ENCODE measurements at places on chromosomes 1 and 21. TPM values are rescaled to one million over a fixed set of nuclear protein-coding genes. Genes with fewer than 3 reads are reported as not detected.

DNA sequence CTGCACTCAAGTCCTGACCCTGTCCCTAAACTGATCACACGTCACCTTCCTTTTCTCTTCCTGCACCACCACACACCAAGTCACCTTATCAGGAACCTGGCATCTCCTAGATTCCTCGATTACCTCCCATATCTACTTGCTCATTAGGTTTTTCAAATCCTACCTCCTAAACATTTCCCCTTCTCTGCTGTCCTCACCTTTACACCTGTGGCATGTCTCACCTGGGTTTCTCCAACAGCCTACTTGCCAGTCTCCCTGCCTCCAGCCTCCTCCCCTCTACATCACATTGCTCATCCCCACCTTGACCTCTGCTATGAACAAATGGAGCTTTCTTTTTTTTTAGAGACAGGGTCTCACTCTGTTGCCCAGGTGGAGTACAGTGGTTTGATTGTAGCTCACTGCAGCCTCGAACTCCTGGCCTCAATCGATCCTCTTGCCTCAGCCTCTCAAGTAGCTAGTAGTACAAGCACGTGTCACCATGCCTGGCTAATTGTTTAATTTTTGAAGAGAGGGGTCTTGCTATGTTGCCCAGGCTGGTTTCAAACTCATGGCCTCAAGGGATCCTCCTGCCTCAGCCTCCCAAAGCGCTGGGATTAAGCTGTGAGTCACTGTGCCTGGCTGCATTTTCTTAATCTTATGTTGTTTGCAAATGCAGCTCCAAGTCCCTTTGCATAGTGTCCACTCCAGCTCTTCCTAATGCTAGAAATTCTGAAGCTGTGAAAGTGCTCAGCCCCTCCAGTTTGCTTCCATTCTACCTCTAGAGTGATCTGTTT lies 6.3 kb downstream of the IGSF9 start:
- H3K36me3 ChIP-seq: no peaks in the 10 kb centered on the region
- H3K27me3 ChIP-seq: peaks cover 6% of the 10 kb centered on the region
- peak overlapping the region; percentile 22 for H3K27ac ChIP-seq
- peaks cover 36% of the 10 kb centered on the region for H3K4me1 ChIP-seq

Gene RASAL2
- polyA plus RNA-seq: not detected

GRCh38 chr1:221892301-221892830 lies 150.5 kb upstream of the DUSP10 start:
- H3K36me3 ChIP-seq: no peaks in the 10 kb centered on the region

GRCh38 chr1:167542109-167543032 lies 11.2 kb downstream of the CREG1 start:
- H3K4me3 ChIP-seq: no peak overlapping the region
- H3K27ac ChIP-seq: no peak overlapping the region
- H3K36me3 ChIP-seq: peaks cover 49% of the 10 kb centered on the region
- H3K4me1 ChIP-seq: no peaks in the 10 kb centered on the region
- no peaks in the 10 kb centered on the region for H3K27me3 ChIP-seq

DNA sequence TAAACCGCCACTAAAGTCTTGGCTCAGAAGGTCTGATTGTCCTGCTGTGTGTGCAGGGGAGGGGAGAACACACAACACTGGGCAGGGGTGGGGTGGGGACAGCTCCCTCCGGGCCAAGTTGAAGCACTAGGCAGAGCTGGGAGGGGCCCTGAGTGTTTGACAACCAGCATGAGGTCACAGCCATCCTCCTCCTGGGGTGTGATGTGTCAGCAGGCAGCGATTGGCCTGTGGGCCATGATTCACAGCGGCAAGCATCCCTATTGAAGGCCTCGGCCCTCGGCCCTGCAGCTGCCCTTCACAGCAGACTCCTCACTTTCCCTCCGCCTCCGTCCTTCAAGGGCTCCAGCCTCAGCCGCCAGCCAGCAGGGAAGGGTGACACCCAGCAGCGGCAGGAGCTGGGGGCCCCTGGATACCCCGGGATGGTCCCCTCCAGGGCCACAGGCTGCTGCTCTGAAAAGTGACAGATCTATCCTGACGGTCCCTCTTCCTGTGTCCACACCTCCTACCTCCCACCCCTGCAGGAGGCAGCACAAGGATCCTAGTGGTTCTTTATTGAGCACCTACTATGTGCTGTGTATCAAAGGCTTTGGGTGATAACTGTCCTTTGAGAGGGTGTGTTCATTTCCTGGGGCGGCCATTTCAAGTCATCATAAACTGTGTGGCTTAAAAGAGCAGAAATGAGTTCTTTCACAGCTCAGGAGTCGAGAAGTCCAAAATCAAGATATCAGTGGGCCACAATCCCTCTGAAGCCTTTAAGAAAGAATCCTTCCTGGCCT lies 66.0 kb upstream of the SLC25A33 start:
- no peaks in the 10 kb centered on the region for H3K4me1 ChIP-seq
- no peak overlapping the region for H3K27ac ChIP-seq
- H3K4me3 ChIP-seq: no peak overlapping the region
- H3K27me3 ChIP-seq: no peaks in the 10 kb centered on the region
- no peaks in the 10 kb centered on the region for H3K36me3 ChIP-seq

GRCh38 chr1:89950703-89951102 lies 44.2 kb upstream of the ZNF326 start:
- no peaks in the 10 kb centered on the region for H3K27me3 ChIP-seq
- H3K27ac ChIP-seq: no peak overlapping the region
- no peaks in the 10 kb centered on the region for H3K36me3 ChIP-seq
- peaks cover 10% of the 10 kb centered on the region for H3K4me1 ChIP-seq
- no peak overlapping the region for H3K4me3 ChIP-seq
- DNase-seq: no peak

DNA sequence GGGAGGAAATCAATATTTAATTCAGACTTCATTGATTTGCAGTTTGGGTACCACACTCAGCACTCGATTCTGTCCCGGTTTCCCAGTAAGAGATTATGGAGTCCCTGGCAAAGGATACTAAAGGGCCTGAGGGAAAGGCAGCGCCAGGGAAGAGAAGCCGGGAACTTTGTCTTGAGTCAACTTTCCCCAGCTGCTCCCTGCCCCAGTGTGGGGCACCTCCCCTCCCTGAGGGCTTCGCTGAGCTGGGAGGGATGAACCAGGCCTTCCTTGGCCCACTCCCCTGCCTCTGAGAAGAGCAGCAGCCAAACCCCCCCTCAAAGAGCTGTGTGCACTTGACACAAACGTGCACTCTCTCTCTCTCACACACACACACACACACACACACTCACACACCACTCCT lies 32.6 kb downstream of the OPTC start:
- peaks cover 6% of the 10 kb centered on the region for H3K4me1 ChIP-seq
- no peak overlapping the region for H3K4me3 ChIP-seq
- H3K27me3 ChIP-seq: no peaks in the 10 kb centered on the region

DNA sequence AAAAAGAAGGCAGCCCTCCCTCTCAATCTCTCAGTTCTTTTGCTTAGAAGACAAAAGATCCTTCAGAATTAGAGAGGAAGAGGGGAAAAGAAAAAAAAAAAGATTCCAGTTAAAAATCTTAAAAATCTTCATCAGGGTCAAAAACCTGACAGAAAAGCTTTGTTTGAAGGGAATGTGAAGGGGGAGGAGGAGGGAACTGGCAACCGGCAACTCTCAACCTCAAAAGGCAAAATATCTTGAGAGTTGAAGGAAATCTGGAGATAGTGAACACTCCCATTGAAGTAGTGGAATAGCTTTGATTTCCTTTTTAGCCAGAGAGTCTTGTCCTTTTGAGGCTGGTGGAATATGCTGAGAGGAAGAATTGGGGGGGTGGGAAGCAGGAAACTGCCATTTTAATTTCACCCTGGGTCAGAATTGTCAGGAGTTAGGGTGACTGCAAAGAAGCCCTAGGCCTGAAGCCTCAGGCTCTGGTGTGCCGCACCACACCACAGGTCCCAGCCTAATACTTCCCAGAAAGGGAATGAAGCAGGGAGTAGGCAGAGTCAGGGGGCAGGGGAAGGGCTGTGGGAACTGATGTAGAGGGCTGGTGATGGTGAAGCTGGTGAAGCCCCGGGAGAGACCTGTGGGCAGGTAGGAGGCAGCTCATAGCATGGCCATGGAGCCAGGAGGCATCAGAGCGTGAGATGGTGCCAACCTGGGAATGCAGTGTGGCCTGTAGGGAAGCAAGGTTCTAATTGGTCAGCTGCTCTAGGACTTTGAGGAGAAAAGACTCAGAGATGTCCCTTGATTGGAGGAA lies 24.6 kb downstream of the KIRREL1 start:
- H3K4me1 ChIP-seq: no peaks in the 10 kb centered on the region
- H3K27me3 ChIP-seq: peaks cover 2% of the 10 kb centered on the region
- H3K4me3 ChIP-seq: no peak overlapping the region
- no peak overlapping the region for H3K27ac ChIP-seq
- DNase-seq: no peak

DNA sequence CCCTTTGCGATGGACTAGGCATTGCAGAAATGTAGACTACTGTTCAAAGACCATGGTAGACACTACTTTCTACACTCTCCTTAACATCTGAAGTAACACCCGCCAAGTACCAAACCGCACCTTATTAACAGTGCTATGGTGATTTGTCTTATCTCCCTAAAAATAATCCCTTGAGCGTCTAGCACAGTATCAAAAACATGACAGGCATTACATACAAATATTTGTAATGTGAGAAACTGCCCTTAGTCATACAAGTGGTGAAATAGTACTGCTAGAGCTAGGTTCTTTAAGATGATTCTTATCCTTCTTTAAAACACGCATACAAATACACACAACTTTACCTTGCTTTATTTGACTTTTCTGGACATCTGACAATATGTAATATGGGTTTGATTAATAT lies 27.2 kb downstream of the PUM1 start:
- DNase-seq: no peak
- H3K27ac ChIP-seq: no peak overlapping the region
- H3K4me1 ChIP-seq: peaks cover 26% of the 10 kb centered on the region
- H3K4me3 ChIP-seq: no peak overlapping the region
- no peaks in the 10 kb centered on the region for H3K36me3 ChIP-seq
